ENCODE measurements at places on chromosomes 5 and 9. TPM values are rescaled to one million over a fixed set of nuclear protein-coding genes. Genes with fewer than 3 reads are reported as not detected.
A peak's percentile ranks its signal among the peaks of the same experiment; 100 is the strongest.

DNA sequence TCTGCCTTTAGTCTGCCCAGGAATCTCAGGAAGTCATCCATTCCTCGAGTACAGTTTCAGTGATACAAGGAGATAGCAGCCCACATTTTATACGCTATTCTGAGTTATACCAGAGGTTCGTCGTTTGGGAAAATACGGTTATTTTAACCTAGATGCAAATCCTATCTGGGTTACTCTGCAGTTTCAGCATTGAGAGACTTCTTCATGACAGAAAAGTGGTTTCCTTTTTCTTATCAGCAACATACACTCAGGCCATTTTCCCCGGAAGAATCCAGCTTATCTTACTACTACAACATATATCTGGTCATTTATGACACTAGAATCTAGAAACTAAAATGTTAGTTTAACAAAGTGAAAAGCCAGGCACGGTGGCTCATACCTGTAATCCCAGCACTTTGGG, 83.4 kb upstream of the IQGAP2 start:
- DNase-seq: no peak

Gene FOXD4
- total RNA-seq: 0.26 TPM

DNA sequence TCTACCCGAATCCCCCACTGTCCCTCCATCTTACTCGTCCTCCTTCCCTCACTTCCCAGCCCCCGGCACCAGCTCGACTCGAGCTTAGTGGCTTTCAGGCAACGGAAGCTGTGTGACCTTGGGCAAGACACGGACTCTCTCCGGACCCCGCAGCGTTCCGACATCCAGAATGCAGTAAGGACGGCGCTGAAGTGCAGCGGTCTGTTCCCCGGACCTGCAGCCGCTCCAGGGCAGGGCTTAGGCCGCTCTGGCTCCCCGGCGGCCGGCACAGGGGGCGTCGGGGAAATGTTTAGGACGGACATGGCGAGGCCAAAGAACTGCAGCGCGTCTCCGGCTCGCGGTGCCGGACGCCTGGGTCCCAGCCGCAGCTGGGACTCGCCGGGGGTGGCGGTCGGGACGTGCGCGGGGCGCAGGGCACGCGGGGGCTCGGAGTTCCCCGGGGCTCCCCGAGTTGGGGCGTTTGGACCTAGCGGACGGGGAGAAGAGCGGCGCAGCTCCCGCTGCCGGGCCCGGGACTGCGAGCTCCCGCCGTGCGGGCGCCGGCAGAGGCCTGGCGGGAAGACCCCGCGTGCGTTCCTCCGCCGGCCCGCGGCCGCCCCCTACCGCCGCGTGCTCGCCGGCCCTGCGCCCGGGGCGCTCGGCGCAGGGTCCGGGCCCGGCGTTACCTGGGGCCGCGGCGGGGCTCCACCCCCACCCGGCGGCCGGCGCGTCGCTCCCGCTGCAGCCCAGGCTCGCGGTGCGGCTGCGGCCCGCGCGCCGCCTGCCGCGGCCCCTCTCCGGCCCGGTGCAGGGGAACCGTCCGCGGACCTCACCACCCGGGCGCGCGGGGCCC, 5.6 kb upstream of the RNF44 start:
- DNase-seq: peak; percentile 94

- DNase-seq: no peak
These were observed 382.1 kb downstream of the CDH18 start for GRCh38 chr5:19605846-19606407.

DNA sequence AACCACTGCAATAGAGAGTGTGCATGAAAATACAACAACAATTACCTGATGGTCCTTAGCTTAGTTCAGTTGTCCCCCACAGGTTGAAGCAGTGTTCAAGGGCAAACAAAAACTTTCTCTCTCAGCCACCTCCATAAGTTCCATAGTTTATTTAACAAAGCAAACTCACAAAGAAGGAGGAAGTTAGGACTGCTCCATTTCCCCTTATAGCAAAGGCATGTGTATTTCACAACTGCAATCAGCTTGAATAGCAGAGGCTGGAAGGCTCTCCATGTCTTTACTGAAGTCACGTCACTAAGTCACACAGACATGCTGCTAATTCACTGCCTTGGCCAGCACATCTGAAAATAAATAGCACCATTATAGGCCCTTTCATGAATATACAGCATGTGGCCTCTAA, 43.3 kb downstream of the DOCK8 start:
- no peak for DNase-seq

DNA sequence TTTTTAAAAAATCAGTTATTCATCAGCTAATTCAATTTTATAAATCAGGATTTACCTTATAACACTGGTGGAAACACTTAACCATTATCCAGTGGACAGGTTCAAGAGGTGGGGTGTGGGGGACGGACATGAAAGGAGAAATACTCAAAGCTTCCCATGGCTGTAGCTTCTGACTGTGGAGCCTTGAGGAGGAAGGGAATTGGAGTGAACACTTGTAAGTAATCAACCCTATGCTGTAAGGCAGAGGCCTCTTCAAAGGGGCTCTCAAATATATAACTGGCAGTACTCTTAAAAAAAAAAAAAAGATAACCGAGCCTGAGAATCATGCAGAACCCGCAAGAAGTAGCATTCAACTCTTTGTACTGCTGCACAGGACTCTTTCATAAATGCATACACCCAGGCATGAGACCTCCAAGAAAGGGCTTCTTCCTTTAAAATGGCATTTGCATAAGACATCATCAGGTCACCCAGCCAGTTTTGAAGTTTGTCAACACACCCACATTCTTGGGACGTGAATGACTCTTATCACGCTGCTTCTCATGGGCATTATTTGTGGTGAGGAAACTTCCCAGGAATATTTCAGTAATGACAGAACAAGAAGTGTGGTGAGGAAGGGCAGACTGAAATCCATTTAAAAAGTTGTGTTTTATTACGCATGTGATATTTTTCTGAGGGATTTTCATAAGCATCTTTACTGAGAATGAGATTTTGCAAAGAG, 8.1 kb downstream of the OSMR start:
- DNase-seq: no peak

Gene ZMAT2
- 42.7 TPM for total RNA-seq

DNA sequence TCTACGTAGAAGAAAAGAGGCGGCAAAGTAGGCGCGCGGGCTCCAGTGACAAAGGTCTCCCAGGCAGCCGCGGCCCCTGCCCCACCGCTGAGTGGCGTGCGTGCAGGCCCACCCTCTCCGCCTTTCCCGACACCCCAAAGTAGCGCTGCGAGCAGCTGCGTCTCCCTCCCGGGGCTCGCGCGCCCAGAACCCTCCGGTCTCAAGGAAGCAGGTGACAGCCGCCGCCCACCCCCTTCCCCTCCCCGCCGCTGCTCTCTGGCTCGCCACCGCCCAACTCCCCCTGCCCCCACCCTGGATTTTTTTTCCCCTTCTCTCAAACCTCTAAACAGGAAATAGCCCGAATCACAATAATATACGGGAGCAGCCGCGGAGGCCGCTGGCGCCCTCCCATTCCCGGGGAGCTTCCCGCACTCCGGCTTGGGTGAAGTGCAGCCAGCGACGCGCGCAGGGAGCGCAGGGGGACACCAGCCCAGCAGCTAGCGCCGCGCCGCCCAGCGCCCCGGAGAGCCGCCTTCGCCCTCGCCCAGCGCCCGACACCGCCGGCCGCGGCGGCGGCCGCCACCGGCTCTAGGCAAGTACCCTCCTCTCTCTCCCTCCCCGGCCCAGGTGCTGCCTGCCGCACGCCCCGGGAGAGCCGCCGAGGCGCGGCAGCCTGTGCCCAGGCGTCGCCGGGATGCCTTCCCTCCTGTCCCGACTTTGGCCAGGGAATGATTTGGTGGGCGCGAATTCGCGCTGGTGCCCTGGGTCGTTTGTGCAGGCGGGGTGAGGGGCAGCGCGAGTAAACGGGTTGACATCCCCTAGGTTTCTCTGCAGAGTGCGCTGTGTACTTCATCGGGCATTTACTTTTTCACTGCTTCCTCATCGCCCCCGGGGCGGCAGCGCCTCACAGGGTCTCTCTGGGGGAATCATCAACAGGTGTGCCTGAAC, 52.7 kb upstream of the TJP2 start:
- DNase-seq: peak; percentile 84

- no peak for DNase-seq
These were observed 72.5 kb downstream of the AUH start for GRCh38 chr9:91289244-91289643.

GRCh38 chr9:116476935-116477381, 210.1 kb upstream of the TRIM32 start:
- DNase-seq: no peak

DNA sequence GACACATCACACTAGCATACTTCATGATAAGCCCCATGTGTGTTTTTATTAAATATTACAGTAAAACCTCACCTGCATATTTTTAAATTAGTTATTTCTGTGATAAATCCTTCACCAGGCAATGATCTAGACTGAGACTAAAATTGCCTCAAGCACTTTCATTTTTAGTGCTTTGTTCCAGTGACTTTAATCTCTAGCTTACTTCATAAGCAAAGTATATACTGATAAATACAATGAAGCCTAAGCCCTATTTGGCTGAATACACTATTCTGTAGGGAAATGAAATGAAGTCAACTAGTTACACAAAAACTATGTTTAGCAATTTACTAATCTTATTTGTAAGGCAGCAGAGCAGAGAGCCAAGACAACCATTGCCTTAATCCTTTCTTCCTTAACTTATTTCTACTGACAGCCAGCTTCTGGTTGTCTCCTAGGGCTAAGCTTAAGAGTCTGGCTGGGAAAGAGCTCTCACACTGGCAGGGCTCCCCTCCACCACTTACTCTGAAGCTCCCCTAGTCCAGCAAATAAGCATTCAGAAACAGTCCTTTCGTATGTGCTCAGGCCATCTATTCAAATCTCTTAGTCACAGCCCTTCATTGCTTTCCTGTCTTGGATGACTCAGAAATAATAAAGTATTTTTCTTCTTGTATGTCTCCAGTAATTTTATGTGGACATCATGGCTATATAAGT, 31.4 kb upstream of the MTAP start:
- no peak for DNase-seq

Gene MROH2B
- total RNA-seq: not detected

- DNase-seq: no peak
These were observed 125.4 kb downstream of the C5orf15 start for GRCh38 chr5:133842846-133843611.

DNA sequence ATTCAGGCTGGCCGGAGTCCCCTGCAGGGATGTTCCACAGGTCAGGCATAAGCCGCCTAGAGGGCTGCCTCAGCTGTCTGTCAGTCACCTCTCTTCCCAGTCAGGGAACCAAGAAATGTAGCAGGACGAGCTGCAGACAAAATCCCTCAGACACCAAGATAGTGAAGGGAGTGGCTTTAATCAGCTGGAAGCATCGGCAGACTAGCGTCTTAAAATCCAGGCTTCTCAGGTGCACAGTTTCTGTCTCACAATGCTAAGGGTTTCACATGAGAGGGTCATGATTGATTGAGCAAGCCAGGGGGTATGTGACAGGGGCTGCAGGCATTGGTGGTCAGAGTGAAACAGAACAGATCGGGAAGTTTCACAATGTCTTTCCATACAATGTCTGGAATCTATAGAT, 247.2 kb downstream of the CDH10 start:
- DNase-seq: no peak

DNA sequence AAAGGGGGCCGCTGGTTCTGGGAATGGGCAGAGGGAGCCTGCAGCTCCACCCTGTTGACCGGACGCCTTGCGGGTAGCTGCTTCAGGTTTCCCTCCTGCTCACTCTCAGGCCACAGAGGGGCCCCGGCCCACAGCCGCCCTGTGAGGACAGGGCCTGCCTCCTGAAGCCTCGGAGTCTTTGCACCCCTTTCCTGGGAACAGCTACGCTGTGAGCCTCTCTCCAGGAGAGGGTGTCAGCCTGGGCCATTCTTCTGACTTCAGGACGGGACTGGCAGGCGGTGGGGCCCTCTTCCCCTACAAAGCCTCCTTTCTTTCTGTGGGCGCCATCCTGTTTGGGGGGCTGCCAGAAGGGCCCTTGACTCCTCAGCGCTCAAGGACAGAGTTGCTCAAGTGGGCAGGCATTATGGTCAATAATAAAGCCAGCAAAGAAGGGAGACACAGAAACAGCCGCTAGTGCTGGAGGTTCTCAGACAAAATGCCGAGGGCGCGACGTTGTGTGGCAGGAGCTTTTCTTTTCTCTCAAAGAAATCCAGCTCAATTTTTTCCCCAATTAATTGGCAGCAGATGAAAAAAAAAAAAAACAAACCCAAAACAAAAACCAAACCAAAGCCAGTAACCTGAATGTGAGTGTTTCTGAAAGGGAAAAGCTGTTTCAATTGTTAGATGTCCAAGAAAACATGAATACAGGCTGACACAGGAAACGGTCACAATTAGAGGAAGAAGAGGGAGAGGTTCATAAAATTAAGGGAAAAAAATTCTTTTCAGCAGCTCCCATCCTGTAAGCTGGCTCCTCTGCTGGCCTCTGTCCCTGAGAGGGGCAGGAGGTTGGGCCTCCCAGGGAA, 12.8 kb upstream of the SLC25A51 start:
- DNase-seq: peak; percentile 27

GRCh38 chr5:120538149-120538548, 74.0 kb downstream of the PRR16 start:
- no peak for DNase-seq

Gene SLF1
- total RNA-seq: 22.7 TPM

DNA sequence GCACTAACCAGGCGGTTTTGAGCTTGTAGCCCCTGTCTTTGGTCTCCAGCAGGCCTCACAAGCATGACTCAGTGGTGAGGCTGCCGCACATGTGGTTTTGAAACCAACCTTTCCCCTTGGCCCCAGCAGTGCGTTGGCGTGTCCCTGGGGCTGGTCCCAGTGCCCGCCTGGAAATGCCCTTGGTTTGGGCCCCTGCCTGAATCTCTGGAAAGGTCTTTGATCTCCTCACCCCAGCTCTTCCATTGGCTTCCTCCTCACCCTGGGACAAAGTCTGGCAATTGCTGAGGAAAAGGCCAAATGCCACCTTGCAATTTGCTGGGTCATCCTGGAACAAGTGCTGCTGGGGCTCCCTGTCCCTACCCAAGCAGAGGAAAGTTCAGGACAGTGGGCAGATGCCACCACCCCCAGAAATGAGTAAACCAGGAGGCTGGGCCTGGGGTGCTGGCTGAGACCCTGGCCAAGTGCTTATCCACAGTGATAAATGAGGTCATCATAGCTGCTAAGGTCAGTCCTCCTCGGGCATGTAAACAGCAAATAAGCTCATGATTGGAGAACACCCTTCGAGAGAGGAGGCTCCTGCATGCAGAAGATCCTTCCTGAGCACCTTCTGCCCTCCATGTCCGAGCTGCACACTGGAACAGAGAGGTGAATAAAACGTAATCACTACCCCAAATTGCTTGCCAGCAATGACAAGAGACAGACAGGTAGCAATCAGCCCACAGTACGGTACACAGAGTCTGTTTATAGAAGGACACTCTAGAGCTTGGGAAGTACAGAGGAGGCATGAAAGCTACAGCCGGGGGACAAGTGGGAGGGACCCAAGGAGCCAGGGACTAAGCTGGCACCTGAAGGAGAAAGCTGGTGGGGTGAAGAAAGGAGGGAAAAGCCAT, 98.9 kb upstream of the CPEB4 start:
- no peak for DNase-seq

GRCh38 chr9:128911529-128912035, 9.2 kb upstream of the PHYHD1 start:
- peak; percentile 63 for DNase-seq

DNA sequence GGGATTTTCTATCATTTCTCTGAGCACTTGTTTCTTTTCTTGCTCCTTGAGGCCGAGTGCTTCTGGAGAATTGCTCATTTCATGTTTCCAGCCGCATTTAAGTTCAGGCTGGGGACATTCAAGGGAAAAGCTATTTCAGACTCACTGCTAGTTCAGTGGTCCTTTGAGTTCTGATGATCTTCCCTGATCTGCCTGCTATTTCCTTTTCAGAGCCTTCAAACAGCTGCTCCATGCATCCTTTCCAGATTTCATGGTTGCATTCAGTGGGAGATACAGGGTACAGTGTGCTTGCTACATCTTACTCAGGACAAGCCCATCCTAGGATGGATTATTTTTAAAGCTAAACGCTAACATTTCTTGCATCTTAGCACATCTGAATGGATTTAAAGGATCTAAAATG, 14.7 kb downstream of the NDUFS4 start:
- DNase-seq: no peak

GRCh38 chr5:175590471-175590881, 67.4 kb upstream of the HRH2 start:
- no peak for DNase-seq
